GM10248 (cell line): ENCODE measurements at places on chromosomes 5 and 9.
A peak's percentile ranks its signal among the peaks of the same experiment; 100 is the strongest.

DNA sequence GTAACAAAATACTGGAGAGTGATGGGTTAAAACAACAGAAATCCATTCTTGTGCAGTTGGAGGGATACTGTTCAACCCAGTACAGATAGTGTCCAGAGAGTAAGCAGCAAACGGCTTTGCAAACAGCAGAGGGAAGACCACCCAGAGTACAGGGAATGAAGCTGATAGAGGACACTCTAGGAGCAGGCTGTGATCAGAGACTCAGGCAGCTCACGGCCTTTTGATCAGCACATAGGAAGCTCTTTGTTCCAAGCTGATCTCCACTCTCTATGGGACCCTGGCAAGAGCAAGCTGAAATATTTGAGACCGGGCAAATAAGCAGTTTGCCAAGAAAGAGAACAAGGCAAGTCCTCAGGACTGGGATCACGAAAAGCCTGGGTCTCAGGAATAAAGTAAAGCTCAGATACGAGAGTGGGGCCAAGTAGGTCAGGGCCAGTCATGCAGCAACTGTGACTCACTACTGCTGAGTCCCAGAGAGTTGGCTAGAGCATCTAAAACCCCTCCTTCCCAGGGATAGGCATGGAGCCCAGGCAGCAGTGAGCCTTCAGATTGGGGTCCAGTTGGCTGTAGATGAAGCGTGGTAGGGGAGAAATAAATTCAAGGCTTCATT, 52.4 kb downstream of the MELK start:
- DNase-seq = no peak

DNA sequence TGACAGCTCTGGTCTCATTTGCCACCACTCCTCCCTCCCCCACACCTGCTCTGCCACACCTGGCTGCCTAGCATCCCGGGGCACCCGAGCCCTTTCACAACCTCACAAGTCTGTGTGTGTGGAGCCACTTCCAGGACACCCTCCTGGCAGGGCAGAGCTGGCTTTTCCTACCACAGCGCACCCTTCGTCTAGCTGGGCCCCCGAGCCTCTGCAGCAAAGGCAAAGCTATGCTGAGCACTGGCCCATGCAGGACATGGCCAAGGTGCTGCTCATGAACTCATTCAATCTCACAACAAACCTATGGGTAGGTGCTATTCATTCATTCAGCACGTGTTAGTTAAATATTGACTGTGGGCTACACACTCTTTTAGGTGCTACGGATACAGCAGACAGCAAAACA, 43.4 kb downstream of the DUSP1 start:
- no peak for DNase-seq

DNA sequence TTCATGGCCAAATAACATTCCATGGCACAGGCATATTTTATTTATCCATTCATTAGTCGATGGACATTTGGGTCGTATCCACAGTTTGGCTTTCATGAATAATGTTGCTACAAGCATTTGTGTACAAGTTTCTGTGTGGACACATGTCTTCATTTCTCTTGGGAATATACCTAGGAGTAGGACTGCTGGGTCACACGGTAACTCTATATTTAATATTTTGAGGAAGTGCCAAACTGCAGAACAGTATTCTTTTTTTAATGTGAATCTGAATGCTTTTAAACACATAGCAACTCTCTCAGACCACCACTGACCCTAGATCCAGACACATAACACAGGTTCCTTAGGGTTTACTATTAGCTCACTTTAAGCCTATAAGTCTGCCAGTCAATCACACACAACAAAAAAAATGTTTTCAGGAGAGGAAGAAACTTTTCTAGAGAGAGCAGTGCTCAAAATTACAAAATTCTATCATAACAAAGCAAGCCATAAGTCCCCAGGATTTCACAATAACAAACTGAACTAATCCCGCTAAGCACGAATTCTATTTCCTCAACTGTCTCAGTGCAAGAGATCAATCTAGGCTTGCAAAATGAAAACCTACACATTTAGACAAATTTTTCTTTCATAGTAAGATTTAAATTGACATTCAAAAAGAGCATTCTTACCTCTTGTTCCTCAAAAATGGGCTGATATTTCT, 41.8 kb upstream of the GABBR2 start:
- DNase-seq = no peak

DNA sequence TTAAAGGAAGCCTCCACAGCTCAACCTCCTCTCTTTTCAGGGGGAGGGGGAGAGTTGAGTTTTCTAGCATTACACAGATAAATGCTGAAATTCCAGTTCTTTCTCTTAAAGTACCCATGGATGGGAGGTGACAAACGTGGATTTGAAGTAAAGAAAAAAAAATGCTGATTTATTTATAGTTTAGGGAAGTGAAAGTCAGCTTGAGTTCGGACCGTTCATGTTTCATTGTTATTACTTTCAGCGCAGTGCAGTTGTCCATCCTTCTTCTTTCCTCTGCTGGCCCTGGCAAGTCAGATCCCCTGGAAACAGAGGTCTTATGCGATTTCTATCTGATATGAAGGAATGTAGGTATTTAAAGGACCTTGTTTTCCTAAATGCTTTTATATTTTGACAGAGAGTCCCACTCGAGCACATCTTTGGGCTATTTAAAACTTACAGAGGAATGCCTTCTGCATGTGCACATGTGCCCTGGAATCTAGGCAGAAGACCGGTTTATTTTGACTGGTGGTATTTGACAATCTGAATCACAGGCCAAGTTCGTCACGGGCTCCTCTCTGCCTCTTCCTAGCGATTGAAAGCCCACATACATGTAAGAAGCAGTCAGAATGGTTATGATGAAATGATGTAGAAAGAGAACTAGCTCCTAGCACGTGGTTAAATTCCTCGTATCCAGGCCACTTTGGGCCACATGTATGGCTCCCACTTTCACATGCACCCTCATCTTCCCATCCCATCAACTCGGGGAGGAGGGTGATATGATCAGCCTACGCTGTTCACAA, 385.2 kb upstream of the KLF4 start:
- DNase-seq = peak; percentile 28

DNA sequence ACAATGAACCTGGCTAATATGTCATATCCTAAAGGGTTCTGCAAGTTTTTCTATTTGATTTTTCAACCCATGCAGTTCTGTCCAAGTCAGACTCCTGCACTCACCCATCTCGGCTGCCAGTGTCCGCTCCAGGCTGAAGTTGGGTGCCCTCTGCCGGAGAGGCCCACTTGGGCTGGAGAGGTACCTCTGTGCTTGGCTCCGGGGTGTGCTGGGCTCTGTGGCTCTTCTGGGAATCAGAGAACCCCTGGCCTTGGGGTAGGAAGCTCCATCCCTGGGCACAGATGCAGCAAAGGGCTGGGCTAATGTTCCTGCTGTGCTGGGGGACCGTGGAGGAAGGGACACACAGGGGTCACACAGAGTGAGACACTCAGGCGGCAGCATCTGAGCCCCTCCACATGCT, 26.2 kb downstream of the ORM2 start:
- no peak for DNase-seq
